ENCODE measurements at places on chromosomes 7 and 10.

- DNase-seq, result no peak
These were observed 87.5 kb downstream of the CH25H start for GRCh38 chr10:89119651-89120050.

- DNase-seq, result no peak
These were observed 51.8 kb upstream of the BET1 start for GRCh38 chr7:94055963-94056362.

DNA sequence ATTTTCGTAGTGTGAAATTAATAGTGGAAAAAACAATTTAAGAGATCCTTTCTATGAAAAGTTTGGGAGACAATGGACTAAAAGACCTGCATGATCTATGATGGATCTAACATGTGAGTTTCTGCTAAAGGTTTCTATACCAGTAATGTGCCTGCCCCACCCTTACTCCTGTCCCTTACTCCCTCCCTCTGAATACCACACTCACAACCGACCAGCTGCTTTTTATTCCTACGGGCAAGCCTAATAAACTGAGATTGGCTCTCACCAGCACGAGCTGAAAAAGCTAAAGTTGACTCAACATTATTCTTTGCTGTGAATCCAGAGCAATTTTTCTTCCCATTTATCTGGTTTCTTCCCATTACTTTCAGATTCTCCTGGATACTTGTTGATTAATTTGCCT is 17.8 kb upstream of the REEP3 start:
- DNase-seq, result no peak

DNA sequence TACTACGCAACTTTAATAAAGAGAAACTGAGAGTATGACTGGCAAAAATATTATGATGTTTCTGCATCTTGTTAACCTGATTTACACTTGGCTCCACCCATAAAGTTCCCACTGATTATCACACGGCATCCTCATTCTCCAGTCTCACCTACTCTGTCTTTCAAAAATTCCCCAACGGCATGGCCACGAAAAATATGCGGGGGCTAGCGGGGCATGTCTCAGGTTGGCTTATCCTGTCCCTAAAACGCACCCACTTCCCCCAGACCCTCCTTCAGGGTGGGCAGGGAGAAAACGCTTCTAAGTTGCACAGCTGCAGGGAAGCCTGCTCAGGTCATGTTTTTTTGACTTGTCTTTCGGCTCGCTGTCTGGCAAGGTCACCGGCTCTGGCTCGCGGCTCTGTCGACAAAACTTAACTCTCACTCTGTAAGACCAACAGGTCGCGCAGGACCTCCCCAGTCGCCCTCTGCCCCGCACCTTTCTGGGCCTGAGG is 3.8 kb downstream of the CDK6 start:
- no peak for DNase-seq

- no peak for DNase-seq
These were observed 796.2 kb downstream of the CCSER2 start for GRCh38 chr10:85124603-85125051.

GRCh38 chr10:28897617-28898464 is 220.5 kb downstream of the BAMBI start:
- no peak for DNase-seq

DNA sequence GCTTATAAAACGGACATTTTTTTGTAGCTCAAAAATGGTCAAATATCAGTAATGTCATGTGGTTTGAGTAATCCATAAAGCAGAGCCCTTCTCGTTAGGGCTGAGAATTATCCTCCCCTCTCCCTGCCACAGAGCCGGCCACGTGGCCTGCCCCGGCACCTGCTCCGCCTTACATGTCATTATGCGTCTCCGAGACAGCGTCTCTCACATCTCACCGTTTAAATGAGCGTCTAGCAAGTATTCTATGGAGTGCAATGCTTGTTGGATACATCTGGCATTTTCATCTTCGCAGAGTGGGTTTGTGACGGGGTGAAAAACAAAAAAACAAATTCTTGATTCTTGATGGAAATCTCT is 86.1 kb downstream of the CUX1 start:
- DNase-seq, result no peak

DNA sequence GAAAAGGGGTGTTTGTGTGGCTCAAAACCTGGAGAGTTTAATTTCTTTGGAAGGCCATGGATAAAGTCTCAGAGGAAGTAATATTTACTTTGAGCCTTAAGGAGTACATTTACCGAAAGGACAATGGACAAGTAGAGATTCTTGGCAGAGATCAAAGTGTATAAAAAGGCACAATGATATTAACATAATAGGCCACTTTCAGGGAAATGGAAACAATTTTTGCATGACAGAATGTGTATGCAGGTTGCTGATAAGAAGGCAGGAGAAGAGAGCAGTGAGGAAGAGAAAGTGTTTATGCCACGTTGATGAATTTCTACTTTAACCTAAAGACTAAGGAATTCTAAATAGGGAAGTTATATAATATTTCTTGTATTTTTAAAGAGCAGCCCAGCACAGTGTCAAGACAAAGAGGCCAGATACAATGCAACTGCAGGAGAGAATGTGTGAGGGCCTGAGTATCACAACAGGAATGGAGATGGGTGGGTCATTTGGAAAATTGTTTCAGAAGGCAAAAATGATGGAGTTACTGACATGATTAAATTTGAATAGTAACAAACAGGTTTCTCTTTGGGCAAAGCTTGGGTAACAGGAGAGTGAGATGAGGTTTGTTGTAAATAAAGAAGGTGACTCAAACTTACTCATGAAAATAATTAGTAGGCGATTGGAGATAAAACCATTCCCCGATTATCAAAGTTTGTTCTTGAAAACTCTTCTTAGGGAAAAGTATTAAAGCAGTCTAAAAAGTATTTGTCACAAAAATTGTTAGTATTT is 84.1 kb downstream of the THSD7A start:
- no peak for DNase-seq

DNA sequence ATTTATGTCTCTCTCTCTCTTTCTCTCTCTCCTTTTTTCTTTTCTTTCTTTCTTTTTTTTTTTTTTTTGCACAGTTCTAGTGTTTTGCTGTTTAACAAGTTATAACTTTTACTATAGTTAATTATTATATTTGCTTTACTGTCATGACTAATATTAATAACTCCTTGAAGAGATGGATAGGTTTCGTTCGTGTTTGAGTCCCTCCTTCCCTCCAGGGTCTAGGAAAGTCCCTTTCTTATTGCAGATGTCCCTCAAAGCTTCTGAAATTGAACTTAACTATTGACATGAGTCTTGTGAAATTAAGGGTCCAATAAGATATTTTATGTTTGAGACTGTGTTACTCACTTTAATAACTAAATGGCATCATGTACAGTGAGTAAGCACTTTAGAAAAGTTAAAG is 131.4 kb downstream of the PLXDC2 start:
- DNase-seq, result no peak

DNA sequence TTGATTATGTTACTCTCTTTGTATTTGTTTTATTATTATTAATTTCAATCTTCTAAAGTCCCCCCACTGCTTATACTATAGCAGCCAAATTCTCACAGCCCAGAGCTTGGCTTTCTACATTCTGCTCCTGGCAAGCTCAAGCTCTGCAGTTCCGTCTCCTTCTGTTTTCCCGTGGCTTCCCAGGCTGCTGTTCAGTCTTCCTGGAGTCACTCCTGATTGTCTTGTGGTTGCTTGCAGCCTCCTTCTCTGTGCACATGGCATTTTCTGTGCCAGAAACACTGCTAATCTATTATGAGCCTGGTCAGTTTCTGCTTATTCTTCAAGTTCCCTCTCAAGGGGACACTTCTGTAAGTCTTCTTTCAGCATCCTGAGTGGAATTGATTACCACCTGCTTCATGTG is 533.7 kb upstream of the IGFBP3 start:
- no peak for DNase-seq

GRCh38 chr10:29857843-29858701 is 201.3 kb downstream of the JCAD start:
- DNase-seq, result no peak
